Activated naive CD4-positive, alpha-beta T cell treated with anti-CD3 and anti-CD28 coated beads, Interleukin-2, amount 50 U/mL, for 16 hours (primary cell): ENCODE measurements at places on chromosomes 5 and 9.

- no peak for DNase-seq
These were observed 340.5 kb upstream of the KIF2A start for GRCh38 chr5:61965490-61965889.

DNA sequence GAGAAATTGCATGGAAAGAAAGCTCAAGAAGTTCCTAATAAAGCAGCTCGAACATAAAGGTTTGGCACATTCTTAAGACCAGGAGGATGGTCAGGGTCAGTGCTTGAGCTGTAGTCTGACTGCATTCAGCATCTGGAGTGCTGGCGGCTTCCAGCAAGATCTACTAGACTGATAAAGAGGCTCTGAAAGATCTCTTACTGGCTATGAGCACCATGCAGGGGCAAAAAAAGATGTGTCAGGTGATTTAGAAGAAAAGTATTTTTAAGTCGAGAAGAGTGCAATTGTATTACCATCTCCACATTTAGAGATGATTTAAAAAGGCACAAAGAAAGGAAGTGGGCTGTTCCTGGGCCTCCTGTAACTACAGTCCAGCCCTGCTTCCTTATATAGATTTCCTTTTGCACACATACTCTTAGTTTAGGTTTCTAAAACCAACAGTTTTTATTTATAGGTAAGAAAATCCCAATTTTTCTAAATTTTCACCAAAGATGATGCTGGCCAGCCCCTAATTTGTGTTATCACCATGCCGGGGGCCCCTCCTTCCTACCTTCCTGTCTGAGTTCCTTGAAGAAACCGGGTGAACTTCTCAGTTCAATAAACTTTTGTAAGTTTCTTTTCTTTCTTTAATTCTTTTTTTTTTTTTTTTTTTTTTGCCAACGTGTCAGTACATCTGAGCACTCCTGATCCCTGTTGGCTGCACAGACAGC, 65.9 kb upstream of the PLPP1 start:
- DNase-seq = no peak

DNA sequence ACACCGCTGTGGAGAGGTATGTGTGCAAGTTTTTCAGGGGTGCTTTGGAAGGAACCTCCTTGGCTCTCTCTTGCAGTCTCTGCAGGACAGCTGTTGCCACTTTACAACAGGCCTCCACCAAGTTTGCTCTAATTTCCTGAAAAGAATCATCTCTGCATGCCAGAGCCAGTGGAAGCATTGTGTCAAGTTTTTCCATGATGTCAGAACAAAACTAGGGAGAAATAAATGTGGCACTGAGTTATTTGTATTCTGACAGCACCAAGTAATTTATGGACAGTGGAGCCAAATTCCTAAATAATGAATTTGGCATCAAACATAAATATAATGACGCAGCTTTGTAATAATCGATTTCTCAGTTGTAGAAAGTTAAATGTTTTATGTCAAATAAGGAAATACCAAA, 146.9 kb downstream of the KIAA0825 start:
- DNase-seq = no peak

- no peak for DNase-seq
These were observed 64.9 kb upstream of the OSMR start for GRCh38 chr5:38780945-38781344.

DNA sequence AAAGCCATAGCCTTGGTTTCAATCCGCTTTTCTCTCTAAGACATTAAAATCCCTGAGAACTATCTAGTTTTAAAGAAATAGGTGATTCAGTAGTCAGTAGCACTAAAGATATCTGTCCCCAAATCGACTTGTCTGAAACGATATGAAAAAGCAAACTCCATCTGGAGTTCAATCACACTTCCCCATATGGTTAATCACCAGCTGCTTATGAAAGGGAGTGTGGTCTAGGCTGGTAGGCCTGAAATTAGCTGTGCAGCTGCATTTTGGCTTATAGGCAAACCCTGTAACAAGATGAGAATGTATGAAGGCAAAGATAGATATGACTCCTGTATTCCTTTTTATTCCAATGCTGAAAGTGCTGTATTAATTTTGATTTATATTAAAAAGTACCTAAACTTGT, 65.9 kb downstream of the DMRTA1 start:
- DNase-seq = no peak

- no peak for DNase-seq
These were observed 60.9 kb upstream of the CTNNA1 start for GRCh38 chr5:138692370-138692769.

GRCh38 chr5:65076251-65076869, 307.6 kb downstream of the CWC27 start:
- peak; percentile 52 for DNase-seq

- no peak for DNase-seq
These were observed 3.8 kb downstream of the NDST1 start for GRCh38 chr5:150511578-150512367.

DNA sequence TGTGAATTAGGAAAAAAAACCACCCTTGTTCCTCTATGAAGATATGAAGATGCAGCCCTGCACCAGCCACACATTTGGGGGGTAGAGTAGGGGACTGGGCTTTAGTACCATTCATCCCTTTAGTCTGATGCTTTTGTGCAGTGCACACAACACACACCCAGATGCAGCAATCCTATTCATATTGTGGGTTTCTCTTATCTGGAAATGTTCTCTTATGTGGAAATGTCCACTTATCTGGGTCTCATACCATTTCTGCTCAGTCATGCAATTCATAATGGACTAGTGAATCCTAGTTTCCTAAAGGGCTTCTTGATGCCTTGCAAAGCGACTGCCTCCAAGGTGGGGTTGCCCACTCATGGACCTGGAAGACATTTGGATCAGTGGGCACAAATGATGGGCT, 47.8 kb downstream of the C9orf152 start:
- DNase-seq = no peak

DNA sequence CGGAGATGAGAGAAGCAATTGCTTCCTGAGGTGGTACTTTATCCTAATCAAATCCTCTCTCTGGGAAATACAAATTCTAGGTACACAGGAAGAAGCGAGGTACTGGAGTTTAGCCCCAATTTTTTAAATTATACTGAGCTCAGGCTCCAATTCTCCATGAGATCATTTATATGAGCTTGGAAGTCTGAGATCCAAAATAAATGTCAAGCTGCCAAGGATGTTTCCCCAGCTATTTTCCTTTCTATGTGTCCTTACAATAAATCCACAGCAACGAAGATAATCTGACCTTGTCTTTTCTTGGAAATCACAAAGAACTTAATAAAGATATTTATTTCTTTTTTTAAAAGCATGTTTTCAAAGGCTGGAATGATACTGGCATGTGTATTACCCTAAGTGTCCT, 597.3 kb downstream of the GABRG2 start:
- no peak for DNase-seq

GRCh38 chr9:126496781-126497659, 116.7 kb upstream of the LMX1B start:
- no peak for DNase-seq

GRCh38 chr9:94178927-94179326, 80.2 kb upstream of the ZNF169 start:
- no peak for DNase-seq

DNA sequence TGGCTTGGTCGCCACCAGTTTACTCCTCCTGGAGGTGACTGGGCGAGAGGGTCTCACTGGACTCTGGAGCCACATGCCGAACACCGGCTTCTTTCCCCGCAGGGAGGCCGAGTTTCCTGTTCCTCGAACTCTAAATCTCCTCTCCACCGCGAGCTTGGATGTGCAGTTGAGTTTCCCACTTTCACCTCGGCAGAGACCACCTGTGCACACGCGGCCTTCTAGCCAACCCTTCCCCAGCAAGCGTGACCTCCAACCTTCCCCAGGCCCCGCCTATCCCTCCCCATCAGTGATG, 380.1 kb downstream of the IRX2 start:
- no peak for DNase-seq

GRCh38 chr9:78601957-78602565, 305.1 kb downstream of the PSAT1 start:
- no peak for DNase-seq

DNA sequence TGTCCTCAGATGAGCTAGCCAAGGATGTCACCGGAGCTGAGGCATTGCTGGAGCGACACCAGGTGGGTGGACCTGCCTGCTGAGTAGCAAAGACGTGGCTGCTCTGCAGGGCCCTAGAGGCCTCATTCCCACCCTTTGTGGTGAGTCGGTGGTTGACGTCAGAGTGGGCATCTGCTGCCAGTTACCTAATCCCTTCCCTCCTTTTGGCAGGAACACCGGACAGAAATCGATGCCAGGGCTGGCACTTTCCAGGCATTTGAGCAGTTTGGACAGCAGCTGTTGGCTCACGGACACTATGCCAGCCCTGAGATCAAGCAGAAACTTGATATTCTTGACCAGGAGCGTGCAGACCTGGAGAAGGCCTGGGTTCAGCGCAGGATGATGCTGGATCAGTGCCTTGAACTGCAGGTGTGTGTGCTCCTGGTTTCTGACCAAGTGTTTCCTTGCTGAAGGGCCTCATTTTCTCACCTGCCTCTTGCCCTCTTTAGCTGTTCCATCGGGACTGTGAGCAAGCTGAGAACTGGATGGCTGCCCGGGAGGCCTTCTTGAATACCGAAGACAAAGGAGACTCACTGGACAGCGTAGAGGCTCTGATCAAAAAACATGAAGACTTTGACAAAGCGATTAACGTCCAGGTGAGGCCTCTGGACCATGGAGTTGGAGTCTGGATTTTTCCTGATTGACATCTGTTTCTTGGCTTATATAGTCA, 48.9 kb downstream of the DYNC2I2 start:
- DNase-seq = no peak

GRCh38 chr9:89887286-89887685, 282.5 kb downstream of the GADD45G start:
- DNase-seq = no peak

DNA sequence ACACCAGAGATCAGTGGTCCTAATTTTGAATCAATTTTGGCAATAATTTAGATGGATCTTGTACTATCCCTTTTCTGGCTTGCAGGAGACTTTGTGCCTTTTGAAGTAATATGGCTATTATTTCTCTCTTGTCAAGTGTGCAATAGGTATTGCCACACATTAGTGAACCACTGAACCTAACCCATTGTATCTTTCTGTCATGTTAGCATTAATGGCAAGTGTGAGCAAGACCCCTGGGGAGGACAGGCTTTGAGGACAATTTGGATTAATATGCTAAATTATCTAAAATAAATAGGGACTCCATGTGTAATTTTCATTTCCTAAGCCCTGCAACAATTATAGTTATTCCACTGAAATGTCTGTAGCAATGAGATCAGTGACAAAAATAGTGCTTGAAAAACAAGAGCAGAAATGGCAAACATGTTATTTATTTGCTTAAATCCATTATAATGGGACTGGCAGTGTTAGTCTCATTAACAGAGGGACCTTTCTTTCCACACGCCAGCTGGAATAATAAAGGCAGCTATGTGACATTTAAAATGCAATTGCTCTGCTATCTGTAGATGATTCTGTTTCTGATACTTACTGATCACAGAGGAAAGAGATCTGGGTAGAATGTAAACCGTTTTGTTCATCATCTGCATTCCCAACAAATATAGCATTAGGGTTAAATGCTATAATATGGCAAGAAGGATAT, 753.3 kb upstream of the ZNF608 start:
- no peak for DNase-seq

DNA sequence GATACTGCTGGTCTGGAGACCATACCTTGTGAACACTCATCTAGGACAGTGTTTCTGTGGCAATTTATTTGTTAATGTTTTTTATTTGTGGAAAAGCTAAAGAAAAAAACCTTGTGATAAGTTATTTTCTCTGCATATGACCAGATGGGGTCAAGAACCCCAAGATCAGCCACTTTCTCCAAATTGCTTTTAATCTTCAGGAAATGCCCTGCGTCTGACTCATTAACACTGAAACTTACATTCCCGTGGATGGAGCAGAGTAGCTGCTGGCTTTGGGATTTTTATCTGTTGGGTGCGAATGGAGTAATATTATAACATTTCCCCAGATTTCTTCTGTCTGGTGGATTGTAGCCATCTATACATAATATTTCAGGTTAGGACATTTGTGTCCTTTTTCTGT, 444.5 kb downstream of the SH3GL2 start:
- DNase-seq = no peak

- DNase-seq = no peak
These were observed 123.7 kb downstream of the C9orf50 start for GRCh38 chr9:129497005-129497812.

GRCh38 chr5:91331705-91332104, 51.4 kb downstream of the ARRDC3 start:
- DNase-seq = no peak

DNA sequence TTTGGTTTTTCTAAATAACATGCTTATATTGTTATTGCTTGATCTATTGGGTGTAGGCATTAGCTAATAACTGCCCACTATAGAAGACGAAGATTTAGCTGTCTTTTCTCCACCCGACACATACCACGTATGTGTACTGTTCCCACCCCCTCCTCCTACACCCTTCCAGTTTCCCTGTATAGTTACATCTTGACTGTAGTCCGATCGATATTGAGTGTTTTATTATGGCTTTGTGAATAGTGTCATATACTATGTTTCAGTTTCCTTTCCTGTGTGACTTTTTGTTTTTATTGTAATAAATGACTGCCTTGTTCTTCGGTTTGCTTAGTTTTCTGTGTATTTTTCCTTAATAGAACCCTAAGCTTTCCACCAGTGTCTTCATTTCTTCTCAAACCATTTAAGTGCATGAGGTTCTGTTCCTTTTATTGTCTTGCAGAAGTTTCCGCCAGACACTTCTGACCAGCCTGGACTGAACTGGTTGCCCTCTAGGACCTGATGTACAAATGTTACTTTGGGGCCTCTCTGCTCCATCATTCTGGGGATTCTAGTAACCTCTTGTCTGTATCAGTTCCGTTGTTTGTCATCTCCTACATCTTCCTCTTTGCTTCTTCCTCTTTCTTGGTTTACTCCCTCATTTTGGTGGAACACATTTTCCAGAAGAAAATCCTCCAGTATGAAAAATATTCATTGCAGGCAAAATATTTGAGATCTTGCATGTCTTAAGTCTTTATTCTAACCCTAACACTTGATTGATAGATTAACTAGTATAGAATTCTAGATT, 61.8 kb downstream of the PRKACG start:
- no peak for DNase-seq

GRCh38 chr5:42583322-42583721, 160.1 kb downstream of the GHR start:
- DNase-seq = no peak

DNA sequence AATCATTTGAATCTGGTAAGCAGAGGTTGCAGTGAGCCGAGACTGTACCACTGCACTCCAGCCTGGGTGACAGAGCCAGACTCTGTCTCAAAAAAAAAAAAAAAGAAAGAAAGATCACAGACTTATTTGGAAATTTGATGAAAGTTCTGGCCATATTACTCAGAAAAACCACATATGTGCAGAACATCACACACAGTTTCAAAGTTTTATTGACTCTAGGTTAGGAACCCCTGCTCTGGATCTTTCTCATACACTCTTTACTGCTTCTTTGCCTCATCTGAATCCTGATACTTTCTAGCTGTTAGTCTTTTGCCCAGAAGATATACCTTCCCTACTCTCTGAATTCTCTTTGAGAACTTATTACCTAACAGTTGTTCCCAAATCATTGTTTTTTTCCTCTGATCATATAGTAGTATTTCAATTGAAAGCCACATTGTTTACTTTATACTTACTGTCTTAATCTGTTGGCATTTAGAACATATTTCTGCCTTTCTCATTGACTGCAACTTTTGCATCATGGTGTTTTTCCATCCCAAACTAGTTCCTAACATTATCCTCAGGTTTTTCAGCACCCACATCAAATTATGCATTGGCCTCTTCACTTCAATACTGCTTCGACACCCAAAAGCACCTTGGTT, 68.7 kb downstream of the LNPEP start:
- DNase-seq = no peak

- DNase-seq = no peak
These were observed 60.6 kb downstream of the FBXL17 start for GRCh38 chr5:108321341-108321740.
